ENCODE measurements at places on chromosomes 2 and 18.

DNA sequence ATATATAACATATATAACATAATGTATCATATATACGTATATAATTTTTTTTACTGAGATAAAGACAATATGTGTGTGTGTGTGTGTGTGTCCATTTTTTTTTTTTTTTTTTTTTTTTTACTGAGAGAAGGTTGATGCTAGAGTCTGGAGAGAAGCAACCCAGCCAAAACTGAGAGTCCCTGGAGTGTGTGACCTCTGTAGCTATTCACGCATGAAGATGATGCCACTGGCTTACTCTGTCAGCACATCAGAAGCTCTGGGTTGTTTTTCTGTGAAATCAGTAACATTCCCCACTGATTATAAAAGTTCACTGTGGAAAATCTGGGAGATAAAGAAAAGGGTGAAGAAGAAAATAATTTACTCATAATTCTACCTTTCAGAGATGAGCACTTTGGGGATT lies 27.2 kb downstream of the CCDC195 start:
- ATAC-seq: no peak

DNA sequence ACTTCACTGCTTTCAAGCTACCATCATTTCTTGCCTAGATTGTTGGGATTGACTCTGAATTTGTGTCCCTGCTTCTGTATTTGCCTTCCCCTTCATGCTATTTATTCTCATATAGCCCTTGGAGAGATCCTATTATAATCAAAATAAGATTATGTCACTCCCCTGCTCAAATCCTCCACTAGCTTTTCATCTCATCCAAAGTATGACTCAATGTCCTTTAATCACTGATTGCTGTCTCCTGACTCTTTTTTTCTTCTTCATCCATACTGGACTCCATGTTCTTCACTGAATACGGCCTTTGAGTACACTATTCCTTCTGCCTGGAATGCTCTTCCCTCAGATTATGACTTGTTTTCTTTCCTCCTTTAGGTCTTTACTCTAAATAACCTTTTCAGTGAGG lies 5.0 kb downstream of the RBKS start:
- ATAC-seq: no peak

- no peak for ATAC-seq
These were observed 38.4 kb upstream of the HDAC4 start for GRCh38 chr2:239438995-239439753.

- no peak for ATAC-seq
These were observed 29.6 kb downstream of the DOK1 start for GRCh38 chr2:74584088-74584645.

DNA sequence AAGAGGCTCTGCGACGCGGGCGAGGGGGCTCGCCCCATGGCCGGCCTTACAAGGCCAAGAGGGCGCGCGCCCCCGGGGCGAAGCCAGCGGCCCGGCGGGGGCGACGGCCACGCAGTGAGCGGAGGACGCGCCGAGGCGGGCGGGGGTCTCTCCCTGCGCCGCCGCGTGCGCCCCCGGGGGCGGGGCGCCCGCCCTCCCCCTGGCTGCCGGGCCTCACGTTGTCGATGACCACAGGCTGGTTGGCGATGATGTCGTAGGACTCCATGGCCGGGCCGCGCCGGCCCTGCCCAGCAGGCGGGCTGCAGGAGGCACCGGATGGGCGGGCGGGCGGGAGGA lies 250 bp downstream of the ACTR1B start:
- ATAC-seq: no peak

- no peak for ATAC-seq
These were observed 225.5 kb upstream of the TMEM200C start for GRCh38 chr18:6120820-6121279.

GRCh38 chr2:238104691-238105371 lies 4.7 kb downstream of the ESPNL start:
- ATAC-seq: no peak

GRCh38 chr2:5409898-5410381 lies 282.2 kb upstream of the SOX11 start:
- ATAC-seq: no peak

GRCh38 chr18:58787536-58788149 lies 77.0 kb upstream of the ZNF532 start:
- no peak for ATAC-seq
